ENCODE measurements at places on chromosomes 1 and 21. TPM values are rescaled to one million over a fixed set of nuclear protein-coding genes. Genes with fewer than 3 reads are reported as not detected.

Gene MRPL39
- total RNA-seq: 35.9 TPM

Gene UBL4B
- total RNA-seq: not detected

Gene TDRD5
- 0.03 TPM for total RNA-seq

Gene MEX3A
- 1.7 TPM for total RNA-seq

Gene KRTAP19-3
- total RNA-seq: not detected

Gene CAMK1G
- 0.60 TPM for total RNA-seq

Gene PADI2
- total RNA-seq: 0.84 TPM

Gene ATP6V0B
- 93.2 TPM for total RNA-seq

Gene SPATA46
- not detected for total RNA-seq

Gene PGM1
- total RNA-seq: 36.8 TPM

Gene PLA2G2C
- total RNA-seq: not detected

Gene TNNI3K
- total RNA-seq: not detected

Gene LMX1A
- total RNA-seq: not detected

Gene DMRTA2
- 0.10 TPM for total RNA-seq

Gene LIN9
- total RNA-seq: 7.1 TPM

Gene DOP1B
- 3.5 TPM for total RNA-seq

Gene ERRFI1
- 260 TPM for total RNA-seq

Gene BEST4
- total RNA-seq: 0.37 TPM

Gene RAVER2
- 3.9 TPM for total RNA-seq

Gene RGSL1
- not detected for total RNA-seq

Gene TP73
- total RNA-seq: 0.90 TPM

Gene WDR64
- not detected for total RNA-seq

Gene LCE1B
- not detected for total RNA-seq

Gene HFM1
- not detected for total RNA-seq

Gene CTTNBP2NL
- total RNA-seq: 4.8 TPM

Gene OR2T4
- not detected for total RNA-seq

All from A549 treated with AZD2906 at 1 μM for 4 hours (cell line).